ENCODE measurements at places on chromosomes 5 and 9.

DNA sequence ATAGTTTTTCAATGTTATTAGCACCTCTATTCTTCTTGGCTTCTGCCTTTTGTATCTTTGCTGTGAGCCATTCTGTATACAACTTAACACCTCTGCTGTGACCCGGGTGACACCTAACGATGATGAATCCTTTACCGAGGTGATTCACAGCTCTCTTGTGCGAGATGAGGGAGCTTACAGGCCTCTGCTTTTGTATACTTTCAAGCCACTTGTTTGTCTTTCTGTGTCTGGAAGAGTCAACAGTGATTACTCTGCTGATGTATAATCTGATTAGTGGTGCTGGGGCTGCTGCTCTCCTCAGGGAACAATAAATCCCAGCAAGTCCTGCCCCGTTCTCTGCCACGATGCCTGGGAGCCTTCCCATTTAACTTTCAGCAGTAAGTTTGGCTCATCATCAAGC, 442.9 kb upstream of the SGCD start:
- no peak for DNase-seq

DNA sequence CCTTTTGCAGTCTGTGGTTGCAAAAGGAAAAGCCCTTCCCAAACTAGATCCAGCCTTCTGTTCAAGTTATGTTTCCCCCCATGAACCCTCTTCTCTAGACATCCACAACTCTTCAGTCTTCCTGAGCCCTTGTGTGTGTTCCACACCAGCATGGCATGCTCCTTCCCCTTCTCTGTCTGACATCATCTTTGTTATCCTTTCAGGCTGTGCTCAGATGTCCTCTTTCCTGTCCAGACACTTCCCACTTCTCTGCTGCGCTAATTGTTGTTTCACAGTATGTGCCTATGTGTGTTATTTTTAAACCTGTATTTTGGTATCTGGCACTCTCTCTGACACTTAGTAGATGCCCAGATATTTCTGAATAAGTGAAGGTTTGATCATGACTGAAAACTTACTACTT, 38.2 kb downstream of the FOCAD start:
- no peak for DNase-seq

- no peak for DNase-seq
Observed at GRCh38 chr5:165393839-165394238, 1888.4 kb downstream of the MAT2B start.

- no peak for DNase-seq
Observed at GRCh38 chr5:76751291-76751690, 35.4 kb downstream of the F2R start.

GRCh38 chr9:90872835-90873294, 71.2 kb downstream of the SYK start:
- no peak for DNase-seq

GRCh38 chr5:59037941-59038797, 455.3 kb downstream of the RAB3C start:
- DNase-seq = no peak

DNA sequence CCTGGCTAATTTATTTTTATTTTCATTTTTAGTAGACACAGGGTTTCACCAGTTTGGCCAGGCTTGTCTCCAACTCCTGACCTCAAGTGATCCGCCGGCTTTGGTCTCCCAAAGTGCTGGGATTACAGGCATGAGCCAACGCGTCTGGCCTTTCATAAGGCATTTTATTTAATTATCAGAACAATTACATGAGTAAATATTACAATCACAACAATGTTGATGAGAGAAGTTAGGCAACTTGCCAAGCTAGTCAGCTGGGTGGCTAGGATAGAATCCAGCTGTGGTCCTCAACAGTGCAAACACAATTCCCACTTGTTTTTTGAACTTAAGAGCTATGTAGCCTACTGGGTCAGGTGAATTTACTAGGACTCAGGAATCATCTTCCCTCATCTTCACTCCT, 22.0 kb downstream of the C9orf57 start:
- no peak for DNase-seq

GRCh38 chr5:136276087-136276486, 83.1 kb upstream of the SMIM32 start:
- DNase-seq = no peak

DNA sequence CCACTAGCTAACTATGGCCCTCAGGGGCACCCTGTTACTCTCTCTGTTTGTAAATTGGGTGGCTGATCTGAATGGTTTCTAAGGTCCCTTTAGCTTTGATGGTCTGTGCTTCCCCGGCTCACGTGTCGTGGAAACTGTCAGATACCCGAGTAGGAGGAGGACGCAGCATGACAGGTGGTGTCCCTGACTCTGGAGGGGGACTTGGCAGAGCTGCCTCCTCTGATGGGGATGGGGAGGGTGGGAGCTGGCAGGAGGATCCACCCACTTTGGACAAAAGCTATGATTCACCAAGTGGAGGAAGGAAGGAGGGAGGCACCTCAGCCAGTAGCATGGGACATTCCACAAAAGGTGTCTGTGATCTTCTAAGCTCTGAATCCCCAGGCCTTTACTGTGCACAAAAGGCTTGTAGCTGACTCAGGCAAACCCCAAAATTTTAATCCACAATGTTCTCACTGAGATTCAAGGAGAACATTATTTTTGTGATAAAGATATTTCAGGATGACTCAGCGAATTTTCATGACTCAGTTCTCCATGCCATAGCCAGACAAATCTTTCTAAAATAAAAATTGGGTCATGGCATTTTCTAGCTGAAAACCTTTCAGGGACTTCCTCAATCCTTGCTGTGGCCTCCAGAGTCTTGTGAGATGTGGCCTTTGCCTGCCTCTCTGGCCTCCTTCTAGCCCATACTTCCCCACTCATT, 131.0 kb upstream of the BRINP1 start:
- DNase-seq = no peak

GRCh38 chr5:177311392-177311722, 341 bp downstream of the MXD3 start:
- DNase-seq = no peak

- no peak for DNase-seq
Observed at GRCh38 chr5:143542798-143543144, 139.3 kb upstream of the NR3C1 start.

DNA sequence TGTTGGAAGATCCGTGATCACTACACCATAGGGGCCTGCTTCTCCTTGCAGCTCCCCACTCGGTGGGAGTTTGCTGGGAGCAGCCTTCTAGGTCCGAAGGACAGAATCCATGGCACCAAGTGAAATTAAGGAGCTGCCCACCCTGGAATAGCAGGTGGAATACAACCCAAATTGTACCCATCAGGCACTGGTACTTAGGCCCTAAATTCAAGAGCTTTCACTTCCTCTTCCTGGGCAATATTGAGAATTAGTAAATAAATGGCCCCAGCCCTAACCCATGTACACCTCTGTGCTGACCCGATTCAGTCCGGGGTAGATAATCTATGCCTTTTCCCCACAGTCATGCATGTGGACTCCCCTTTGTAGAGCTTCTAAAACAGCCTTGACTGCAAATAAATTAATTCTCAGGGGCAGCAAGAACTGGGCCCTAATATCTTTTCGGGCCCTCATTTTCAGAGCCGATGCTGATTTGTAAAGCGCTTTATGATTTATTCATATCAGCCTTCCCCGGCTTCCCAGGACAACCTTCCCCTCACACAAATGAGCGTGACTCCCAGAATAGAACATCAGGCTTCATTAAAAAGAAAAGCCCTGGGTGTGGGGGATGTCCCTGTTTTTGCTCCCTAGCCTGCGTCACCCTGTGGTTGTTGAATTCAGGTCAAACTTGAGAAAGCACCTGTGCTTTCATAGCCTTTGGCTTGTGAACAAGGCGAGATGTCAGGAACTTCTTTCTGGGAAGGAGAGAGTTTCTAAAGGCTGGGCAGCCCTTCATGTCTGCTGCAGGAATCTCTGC, 126.1 kb upstream of the TBC1D2 start:
- no peak for DNase-seq

DNA sequence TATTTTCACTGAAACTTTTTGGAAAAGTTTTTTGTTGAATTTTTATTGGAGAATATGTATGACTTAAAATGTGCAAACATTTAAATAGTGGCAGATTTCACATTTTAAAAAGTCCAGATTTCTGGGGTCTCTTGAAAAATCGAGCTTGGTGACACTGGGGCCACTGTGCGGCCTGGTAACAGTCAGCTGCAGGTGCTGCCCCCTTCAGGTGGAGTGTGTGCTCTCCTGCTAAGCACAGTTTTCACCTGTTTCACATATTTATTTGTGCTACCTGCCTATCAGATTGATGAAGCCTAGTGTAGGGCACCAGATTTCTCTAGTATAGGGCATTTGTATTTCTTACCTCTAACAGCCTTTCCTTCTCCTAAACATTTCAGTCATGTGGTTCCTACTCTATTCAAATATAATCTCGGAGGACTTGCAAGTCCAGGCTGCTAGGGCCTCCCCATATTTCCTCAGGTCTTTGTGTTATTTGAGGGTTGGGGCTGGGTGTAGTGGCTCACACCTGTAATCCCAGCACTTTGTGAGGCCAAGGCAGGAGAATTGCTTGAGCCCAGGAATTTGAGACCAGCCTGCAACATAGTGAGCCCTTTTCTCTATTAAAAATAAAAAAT, 95.8 kb upstream of the KLF9 start:
- DNase-seq = no peak

DNA sequence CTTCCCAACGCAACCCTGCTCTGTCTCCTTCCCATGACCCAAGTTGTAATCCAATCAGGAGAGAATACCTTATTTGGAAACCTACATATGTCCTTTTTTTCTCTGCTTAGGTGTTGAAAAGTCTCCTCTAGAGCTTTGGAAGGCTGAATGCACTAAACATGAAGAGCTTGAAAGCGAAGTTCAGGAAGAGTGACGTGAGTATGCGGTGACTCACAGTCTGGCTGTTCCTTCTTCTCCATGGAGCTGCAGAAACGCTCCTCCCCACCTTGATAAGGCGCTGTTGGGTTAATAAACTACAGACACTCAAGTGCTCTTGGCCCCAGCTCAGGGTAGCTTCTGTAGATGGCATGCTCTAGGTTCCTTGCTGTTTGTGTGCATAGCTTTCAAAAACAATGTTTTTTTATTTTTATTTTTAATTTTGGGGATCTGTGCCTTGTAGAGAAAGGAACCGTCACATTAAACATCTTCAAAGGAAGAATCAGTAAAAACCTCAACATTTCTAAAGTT, 30.7 kb downstream of the RAI14 start:
- DNase-seq = no peak

- peak; percentile 20 for DNase-seq
Observed at GRCh38 chr5:115544043-115544435, 536 bp downstream of the FEM1C start.

GRCh38 chr5:160083501-160083900, 35.7 kb downstream of the PWWP2A start:
- no peak for DNase-seq

DNA sequence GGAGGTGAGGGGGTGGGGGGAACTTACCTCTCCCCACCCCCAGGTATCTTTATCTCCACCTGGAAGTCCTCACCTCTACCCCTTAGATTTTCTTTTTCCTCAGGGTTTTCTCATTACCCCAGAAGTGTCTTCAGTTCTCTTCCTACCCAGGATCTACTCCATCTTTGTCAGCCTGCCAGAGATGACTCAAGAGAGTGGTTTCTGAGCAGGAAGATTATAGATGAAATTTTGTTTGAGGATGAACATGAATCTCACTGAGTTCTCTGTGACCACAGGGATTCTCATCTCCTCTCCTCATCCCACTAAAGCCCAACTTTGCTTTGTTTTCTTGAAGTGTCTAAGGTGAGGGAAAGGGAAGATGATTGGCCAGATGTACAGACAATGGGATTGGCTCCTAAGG, 5.2 kb upstream of the HINT2 start:
- no peak for DNase-seq

DNA sequence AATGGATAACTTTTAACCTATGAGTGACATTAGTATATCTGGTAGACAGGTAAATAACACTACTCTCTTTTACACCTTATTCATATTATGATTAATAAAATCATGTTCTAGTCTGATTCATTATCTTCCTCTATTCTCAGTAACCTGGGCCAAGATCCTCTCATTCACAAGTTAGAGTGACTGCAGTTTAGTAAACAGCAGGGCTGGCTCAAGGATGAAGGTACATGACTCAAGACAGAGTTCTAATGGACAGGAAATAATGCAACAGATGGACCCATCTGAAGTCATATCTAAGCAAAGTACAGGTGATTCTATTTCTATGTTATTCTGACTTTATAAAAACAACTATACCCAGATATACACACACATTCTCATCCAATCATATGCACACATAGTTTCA, 582.5 kb upstream of the CDH18 start:
- no peak for DNase-seq

GRCh38 chr9:38347271-38347671, 45.2 kb upstream of the ALDH1B1 start:
- DNase-seq = no peak

- DNase-seq = no peak
Observed at GRCh38 chr9:2595973-2596372, 25.6 kb upstream of the VLDLR start.

DNA sequence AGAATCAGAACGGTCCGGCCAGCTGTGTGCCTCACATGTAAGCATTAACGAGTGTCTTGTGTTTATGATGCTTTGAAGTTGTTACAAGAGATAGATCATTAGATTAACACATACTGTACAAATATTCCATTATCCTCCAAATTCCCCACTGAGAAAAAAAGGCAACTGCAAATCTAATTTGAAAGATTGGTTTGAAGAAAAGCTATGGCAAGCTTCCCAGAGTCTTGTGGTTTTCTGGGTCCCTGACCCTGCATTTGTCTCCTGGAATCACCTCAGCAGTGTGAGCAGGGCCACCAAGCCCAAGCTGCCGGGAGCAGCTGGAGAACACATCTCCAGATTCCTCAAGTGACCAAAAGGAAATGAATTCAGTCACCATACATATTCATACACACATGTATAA, 36.9 kb upstream of the ADAMTS16 start:
- no peak for DNase-seq

DNA sequence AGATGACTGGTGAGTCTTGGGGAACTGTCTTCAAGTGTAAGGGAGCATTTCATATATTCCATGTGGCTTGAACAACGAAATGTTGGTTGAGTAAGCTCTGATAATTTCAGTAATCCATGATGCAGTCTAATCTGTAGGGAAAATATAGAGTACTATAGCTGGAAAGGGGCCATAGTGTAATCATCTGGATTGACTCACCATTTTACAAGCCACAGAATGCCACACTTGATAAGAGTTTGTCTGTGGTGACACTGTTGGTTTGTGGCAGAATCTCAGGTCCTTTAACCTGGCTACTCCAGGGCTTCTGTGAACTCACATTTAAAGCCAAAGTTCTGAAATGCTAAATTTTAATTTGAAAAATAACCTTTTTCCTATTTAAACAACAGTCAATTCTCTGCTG, 16.3 kb upstream of the MAML1 start:
- no peak for DNase-seq

DNA sequence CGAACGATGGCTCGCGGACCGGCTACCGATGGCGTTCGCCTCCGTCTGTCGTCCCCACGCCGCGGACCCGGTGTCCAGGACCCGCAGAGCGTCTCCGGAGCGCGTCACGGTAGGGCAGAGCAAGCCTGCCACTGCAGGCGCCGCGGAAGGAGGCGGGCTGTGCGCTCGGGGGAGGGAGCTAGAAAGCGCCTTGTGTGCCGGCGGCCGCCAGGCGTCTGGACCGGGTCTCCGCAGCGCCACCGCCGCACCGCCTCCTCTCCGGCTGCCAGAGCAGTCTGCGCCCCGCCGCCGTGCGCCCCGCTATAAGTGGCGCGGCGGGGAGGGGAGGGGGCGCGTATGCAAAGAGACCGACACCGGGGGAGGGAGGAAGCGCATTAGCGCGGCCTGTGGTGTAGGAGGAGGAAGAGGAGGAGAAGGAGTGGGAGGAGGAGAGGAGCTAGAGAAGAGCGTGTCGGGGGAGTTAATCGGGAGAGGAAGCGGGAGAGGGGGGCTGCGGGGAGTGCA, at the start of gene ENC1:
ENC1 (minus strand) TSS at position 279 of the 504 bp plus-strand sequence. CDS start 4,243 bp downstream, outside the sequence.
- DNase-seq = peak; percentile 45
